ENCODE measurements at places on chromosomes 13 and 19.

DNA sequence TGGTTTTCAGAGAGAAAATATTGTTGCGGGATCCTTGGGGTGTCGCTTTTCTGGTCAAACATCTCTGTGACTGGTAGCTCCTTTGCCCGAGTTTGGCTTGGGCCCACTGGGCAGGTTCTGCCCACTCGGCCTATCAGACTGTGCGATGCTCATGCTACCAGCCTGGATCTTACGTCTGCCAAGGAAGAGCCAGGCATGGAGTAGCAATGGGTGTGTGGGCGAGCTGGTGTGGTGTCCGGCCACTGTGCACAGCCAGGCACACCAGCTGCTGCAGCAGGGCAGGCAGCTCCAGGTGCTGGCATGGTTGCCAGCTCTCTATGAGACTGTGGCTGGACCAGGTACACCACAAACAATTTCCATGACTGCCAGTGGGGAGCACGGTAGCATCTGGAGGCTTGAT, 1351.8 kb upstream of the PCDH20 start:
- no peak for DNase-seq

DNA sequence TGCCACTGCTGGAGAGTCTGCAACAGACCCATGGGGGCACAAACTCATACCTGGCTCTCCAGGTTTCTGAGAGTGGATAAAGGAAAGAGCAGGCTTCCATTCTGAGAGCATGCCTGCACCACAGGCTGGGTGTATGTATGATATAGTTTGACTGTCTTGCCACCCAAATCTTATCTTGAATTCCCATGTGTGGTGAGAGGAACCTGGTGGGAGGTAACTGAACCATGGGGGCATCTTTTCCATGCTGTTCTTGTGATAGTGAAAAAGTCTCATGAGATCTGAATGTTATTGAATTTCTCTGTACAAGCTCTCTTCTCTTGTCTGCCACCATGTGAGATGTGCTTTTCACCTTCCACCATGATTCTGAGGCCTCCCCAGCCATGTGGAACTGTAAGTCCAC, 50.2 kb downstream of the ERICH6B start:
- no peak for DNase-seq

GRCh38 chr19:46381756-46382345, 31.5 kb downstream of the CCDC8 start:
- DNase-seq: no peak

GRCh38 chr13:62387647-62388046, 972.0 kb upstream of the PCDH20 start:
- DNase-seq: no peak

DNA sequence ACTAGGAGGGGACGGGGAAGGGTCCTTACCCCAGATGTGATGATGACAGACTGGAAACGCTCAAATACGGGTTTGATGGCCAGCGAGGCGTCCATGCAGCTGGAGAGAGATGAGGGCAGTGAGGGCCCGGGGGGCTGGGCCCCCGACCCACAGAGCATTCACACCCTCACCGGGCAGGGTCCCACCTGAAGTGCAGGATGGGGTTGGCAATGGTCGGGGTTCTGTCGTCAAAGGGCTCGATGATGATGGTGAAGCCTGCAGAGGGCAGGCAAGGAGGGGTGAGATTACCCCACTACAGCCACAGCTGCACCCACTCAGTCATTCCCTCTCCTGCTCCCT, 13.0 kb downstream of the ERCC2 start:
- DNase-seq: no peak

- peak; percentile 73 for DNase-seq
Observed at GRCh38 chr13:28355822-28356371, 139.0 kb downstream of the FLT1 start.

DNA sequence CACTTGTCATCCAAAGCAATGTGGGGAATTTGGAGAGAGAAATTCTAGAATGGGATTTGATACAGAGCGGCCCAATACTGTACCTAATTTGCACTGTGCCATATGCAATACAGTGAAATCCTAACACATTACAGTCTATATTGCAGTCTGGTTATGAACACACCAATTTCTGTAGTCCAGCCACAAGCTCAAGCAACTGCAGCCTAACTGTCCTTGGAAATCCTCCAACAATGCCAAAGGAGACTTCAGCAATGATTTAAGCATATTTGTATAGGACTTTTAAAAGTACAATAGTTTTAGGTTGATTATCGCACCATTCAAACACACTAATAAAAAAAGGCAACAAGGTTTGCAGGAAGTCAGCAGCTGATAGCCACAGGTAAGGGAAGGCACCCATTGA, 17.3 kb downstream of the DIAPH3 start:
- DNase-seq: no peak

DNA sequence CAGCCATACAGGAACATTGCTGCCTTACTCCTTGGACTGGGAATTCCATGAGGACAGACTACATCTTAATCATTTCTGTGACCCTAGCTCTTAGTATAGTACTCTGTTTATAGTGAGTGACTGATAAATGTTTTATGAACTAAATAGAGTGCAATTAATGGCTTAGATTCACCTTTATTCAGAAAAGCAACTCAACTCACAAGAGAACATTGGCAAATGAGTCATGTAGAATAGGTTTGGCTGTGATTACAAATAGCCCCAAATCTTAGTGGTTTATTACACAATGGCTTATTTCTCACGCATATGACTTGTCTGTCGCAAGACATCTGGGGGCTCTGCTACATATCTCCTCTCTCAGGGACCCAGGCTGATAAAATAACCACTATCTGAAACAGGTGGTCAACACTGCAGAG, 121.6 kb upstream of the KL start:
- DNase-seq: no peak

DNA sequence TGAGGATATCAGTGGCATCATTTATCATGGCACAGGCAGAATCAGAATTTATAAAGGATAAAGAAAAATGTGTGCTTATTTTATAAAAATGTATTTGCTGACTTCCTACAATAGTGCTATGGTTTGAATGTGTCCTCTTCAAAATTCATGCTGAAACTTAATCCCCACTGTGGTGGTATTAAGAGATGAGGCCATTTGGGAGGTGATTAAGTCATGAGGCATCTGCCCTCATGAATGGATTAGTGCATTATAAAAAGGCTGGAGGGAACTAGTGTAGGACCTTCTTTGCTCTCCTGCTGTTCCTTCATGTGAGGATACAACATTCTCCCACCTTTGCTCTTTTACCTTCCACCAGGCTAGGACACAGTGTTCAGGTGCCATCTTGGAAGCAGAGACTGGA, 212.8 kb downstream of the RFC3 start:
- no peak for DNase-seq
